ENCODE measurements at places on chromosomes 4 and X. TPM values are rescaled to one million over a fixed set of nuclear protein-coding genes. Genes with fewer than 3 reads are reported as not detected.

The SPATA18 gene
- total RNA-seq, result not detected

The AFM gene
- not detected for total RNA-seq

GRCh38 chr4:137378821-137379220, 153.5 kb downstream of the PCDH18 start:
- DNase-seq, result no peak

GRCh38 chr4:11866391-11866790, 437.7 kb upstream of the HS3ST1 start:
- DNase-seq, result no peak

- DNase-seq, result no peak
Observed at GRCh38 chr4:1488831-1489638, 82.8 kb upstream of the NKX1-1 start.

The USP17L24 gene
- not detected for total RNA-seq

GRCh38 chr4:67475155-67475554, 70.1 kb downstream of the CENPC start:
- DNase-seq, result no peak

Data from Daoy (cell line).